Right cardiac atrium (tissue), 5 donors: ENCODE measurements at places on chromosomes 4 and X.

- no peak for DNase-seq
Observed at GRCh38 chrX:41923978-41924683, 777 bp upstream of the CASK start.

DNA sequence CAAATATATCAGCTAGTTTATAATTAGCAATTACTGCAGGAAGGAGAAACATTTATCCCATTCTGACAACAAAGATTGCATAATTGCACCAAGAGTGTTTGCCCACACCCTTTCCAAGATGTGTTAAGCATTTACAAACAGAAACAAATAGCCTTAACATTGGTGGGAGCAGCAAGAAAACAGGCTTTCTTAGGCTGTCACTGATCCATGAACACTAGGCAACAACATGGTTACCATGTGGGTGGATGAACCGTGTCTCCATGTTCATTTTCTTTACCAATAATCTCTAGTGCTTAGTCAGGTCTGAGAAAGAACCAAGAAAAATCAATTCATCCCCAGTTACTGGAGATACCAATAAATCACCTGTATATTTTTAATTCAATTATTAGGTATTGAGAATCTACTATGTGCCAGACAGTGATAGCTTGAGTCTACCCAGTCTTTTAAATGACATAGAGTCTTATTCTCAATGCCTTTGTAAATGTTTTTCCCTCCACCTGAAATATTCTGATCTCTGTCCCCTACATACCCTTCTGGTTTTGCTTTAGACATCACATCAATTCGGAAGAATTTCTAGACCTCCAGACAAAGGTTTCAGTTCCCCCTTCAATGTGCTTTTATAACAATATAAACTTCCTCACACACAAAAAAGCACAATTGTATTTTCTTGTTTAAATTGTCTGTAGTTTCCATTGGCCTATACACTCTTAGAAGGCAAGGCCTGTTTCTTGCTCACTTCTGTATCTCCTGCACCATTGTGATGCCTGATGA, 286.6 kb downstream of the PPP1R2C start:
- DNase-seq: no peak

DNA sequence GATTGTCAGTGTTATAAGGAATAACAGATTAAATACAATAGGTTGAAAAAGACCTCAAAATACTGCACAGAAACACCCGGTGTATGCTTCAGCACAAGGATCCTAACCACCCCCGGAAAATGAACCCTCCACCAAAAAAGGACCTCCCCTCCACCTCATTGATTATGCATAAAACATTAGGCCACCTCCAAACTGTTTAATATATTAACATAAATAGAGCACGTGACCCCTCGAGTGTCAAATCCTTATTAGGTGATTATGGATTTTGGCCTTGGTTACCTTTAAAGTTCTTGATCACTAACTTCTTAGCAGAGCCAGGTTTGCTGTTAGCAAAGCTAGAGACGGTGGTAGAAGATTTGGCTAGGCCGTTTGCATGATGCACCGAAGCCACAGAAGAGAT, 958 bp downstream of the CUL4B start:
- DNase-seq: no peak

DNA sequence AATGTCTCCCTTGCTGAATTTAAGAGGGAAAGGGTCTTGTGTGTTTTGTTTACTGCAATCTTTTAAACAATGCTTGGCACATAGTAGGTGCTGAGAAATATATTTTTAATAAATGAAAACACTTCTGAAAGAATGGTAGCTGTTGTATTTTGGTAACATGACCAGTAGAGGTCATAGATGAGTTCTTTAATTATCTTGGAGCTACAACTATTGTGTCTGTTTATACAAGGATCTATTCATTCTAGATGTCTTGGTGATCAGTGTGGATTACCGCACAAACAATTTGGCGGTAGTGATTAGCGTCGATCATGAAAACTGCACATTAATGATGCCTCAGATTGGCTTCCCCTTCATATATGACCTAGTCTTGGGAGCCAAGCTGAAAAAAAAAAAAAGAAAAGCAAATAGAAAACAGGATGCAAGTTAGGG, 21.4 kb upstream of the SCRG1 start:
- DNase-seq: no peak

- no peak for DNase-seq
Observed at GRCh38 chr4:40621229-40621591, 8.5 kb downstream of the RBM47 start.

DNA sequence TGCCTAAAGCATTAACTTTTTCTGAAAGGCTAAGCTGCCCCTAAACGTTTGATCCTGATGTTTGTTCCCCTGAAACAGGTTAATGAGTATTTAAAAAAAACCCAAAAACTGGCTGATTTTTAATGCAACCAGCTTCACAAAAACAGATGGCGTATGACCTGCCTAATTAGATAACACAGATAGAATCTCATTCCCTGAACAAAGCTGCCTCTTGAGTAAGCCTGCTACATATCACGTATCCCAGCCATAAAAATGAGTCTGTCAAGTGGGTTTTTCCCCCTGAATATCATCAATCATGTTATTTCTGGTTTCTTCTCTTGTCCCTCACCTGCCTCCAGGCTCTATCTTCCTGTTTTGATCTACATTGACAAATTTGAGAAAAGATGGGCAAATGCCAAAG, 154.2 kb upstream of the FAM9B start:
- DNase-seq: no peak
